ENCODE measurements at places on chromosomes 11 and 22.
A peak's percentile ranks its signal among the peaks of the same experiment; 100 is the strongest.

DNA sequence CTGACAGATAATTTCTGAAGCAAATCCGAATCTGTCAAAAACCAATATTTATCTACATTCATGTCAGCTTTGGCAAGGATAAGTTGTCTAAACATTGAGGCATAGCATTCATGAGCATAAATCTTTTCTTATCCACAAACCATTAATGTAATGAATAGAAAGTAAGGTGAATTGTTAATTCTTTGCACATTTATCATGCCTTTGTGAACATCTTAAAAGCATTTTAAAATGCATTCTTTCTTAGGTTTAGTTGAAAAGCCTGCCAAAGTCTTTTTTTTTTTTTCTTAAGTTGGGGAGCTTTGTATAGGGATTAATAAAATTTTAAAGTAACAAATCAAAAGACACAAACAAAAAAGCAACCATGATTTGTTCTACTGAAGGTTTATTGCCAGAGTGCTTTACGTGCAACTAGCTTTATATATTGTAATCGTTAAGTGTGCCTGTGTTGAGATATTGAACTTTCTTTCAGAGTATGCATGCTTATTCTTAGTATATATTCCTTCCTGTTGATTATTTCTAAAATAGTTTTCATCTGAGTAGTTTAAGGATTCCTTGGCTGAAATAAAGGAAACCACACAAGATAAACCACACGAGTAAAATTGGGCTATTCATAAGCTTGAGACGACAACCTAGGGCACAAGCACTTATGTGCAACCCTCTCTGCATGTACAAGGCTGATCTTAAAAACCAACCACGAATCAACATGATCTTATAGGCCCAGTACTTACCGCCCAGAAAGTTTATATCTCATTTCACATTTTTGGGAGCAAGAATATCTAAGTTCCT, 1110.9 kb upstream of the CNTN5 start:
- no peak for DNase-seq

GRCh38 chr11:27296497-27296896, 66.5 kb downstream of the CCDC34 start:
- DNase-seq: no peak

DNA sequence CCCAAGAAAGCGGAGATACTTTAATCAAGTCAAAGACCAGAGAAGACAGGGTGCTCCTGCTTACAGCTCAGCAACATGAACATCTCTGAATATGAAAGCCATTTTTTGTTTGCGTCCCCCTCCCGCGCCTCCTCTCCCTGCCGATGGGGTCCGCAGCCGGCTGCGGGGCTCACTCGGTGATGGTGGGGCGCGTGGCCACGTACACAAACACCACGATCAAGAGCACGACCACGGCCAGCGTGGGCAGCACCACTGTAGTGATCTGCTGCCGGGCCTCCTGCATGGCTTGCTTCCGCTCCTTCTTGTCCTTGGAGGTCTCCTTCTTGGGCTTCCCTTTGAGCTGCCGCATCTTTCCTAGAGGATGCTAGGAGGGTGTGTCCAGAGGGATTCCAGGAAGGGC, 64.3 kb downstream of the SMCO4 start:
- no peak for DNase-seq

GRCh38 chr11:117704395-117705100, 92.5 kb downstream of the DSCAML1 start:
- DNase-seq: no peak

GRCh38 chr22:26033071-26033470, 136.2 kb upstream of the SEZ6L start:
- DNase-seq: no peak

GRCh38 chr11:66051766-66052663, at the start of gene SF3B2:
Gene SF3B2, plus strand, starts transcription at chr11:66052364. Its CDS starts 21 bp downstream, at chr11:66052385.
- peak; percentile 88 for DNase-seq

GRCh38 chr11:46363455-46364005, 16.3 kb downstream of the DGKZ start:
- no peak for DNase-seq

DNA sequence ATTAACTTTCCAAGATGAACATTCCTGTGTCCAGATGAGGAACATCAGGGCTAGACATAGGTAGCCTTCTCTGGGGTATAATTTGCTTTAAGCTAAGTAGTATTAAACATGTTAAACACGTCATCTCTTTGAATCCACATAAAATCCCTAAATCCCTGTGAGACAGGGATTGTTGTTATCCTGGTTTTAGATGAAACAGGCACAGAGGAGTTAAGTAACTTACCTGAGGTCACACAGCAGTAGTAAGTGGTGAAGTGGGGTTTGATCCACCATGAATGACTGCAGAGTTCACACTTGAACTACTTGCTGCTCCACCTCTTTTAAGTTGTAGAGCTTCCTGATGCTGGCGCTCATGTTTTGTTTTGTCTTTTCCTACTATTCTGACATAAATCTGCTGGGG, 82.6 kb upstream of the NNMT start:
- no peak for DNase-seq

DNA sequence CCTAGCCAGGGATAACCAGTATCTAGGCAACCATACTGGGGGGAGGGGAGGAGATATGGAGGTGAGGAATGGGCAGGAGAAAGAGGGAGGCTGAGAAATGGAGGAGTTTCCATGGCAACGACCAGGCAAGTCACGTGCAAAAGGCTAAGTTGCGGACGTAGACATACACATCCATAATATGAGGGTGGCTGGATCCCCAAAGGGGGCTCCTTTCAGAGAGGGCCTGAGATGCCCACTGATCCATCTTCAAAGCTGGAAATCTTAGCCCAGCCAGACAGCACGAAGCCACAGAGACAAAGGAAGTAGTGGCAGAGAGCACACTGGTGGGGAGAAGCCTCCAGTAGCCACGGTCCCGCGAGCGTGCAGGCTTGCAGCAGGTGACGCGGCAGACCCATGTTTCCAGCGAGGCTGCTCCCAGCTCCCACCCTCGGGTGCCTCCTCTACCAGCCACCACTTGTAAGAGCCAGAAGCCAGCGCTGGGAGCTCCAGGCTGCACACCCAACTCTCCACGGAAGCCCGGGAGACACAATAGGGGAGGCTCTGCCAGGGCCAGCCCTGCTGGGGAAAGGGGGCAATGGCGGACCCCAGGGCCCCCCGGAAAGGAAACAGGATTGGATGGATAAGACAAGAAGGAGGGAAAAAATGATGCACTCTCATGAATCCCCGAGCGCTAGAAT, 938 bp downstream of the FXYD6 start:
- no peak for DNase-seq

- no peak for DNase-seq
These were observed at the start of gene PATZ1 for GRCh38 chr22:31346255-31346732. Gene PATZ1, minus strand, starts transcription at chr22:31346346. Its CDS starts 744 bp downstream, at chr22:31345602.

GRCh38 chr11:132263241-132263640, 892.8 kb downstream of the NTM start:
- no peak for DNase-seq

DNA sequence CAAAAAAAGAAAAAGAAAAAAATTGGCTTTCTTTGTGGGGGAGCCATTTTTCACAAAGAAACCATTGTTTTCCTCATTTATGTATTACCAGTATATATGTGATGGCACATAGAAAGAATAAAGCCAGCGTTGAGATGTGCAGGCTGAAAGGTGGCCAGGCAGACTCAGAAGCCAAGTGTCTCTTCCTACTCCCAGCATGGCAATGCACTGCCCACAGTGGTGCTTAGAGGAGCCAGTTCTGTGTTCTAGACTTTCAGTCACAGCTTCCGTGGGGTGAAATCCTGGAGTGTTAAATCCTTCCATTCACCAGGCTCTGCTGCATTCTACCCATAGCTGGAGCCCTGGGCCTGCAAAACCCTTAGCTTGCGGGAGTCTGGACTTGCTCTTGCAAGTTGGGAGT, 18.9 kb downstream of the SNAP29 start:
- DNase-seq: no peak

DNA sequence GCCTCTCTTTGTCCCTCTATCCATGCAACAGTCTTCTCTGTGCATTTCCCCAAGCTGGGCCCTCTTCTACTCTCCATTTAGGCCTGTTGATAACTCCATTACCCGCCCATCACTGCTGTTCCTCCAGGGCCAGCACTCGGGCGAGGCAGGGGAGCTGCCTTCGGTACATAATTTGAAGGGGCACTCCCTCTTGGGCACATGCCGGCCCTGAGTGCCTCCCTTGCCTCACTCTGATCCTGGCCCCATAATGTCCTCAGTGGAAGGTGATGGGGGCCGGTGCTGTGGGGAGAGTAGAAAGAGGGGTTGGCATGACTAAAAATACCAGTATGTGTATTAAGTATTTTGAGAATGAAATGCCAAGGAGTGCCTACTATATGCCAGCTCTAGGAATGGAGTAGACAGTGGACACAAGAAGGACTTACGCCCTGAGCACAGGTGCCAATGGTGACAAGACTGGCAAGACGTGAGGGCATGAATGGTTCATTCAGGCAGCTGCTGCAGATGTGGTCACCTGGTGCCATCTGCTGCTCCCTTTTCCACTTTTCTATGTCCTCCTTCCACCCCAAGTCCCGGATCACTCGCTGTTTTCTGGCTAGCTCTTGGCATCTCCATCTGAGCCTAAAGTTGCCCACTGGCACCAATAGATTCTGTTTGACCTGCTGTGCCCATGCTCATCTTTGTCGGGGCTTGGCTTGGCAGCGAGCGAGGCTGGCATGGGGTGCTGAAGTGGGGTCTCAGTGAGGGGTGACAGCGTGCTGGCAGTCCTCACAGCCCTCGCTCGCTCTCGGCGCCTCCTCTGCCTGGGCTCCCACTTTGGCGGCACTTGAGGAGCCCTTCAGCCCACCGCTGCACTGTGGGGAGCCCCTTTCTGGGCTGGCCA, 22.6 kb downstream of the TMEM218 start:
- DNase-seq: no peak

DNA sequence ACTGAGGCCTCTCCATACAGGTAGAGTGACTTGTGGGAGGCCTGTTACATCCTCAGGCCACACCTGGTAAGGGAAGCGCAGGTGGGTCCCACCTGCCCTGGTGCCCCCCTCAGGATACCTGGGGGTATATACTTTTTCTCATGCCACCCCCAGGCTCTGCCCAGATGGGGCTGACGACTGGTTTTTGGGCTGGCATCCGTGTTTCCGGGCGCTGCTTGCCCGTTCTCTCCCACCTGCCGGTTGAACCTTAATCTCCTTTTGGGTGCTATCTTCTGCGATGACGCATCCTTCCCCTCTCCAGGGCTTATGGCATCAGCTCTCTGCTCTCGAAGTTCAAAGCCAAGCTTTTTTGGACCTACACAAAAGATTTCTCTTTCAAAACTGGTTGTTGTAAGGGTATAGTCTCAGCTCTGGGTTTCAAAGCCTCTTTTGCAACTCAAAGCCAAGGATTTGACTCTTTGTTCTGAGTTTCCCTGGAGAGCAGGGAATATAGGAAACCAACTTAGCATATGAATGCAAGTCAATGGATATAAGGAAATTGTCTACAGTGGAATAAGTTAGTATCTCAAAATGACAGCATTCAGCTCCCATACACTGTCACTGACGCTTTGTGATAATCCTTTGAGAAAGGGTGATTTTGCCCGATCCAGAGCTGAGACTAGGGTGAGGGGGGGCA, 8.6 kb upstream of the LRRC10B start:
- no peak for DNase-seq

- no peak for DNase-seq
These were observed 7.6 kb upstream of the OR52K2 start for GRCh38 chr11:4441515-4441914.

GRCh38 chr22:18021431-18021830, 2.9 kb downstream of the MICAL3 start:
- no peak for DNase-seq

GRCh38 chr11:112320668-112321067, 60.0 kb upstream of the PLET1 start:
- DNase-seq: peak; percentile 51

DNA sequence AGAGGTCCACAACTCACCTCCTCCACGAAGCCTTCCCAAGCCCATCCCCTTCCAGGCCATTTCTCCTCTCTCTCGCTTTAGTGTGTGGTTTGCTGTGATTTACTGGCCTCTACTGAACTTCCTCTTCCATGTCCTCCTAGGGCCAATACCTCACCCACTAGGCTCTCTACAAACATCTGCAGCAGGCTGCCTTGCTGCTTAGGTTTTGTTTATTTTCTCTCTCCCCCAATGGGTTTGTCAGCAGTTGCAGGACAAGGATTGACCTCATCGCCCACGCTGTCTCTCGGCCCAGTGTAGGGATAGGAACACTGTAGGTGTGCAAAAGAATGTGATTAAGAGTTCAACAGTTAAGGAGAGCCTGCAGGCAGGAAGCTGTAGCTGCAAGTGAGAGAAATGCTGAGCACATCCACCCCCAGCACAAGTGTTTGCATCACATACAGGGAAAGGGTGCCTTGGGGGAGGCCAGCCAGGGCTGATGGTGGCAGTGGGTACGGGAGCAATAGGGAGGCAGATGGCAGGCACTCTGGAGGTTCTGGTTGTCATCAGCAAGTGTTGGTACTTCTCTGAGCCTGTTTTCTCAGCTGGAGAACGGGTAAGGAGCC, 1.4 kb downstream of the PC start:
- no peak for DNase-seq

DNA sequence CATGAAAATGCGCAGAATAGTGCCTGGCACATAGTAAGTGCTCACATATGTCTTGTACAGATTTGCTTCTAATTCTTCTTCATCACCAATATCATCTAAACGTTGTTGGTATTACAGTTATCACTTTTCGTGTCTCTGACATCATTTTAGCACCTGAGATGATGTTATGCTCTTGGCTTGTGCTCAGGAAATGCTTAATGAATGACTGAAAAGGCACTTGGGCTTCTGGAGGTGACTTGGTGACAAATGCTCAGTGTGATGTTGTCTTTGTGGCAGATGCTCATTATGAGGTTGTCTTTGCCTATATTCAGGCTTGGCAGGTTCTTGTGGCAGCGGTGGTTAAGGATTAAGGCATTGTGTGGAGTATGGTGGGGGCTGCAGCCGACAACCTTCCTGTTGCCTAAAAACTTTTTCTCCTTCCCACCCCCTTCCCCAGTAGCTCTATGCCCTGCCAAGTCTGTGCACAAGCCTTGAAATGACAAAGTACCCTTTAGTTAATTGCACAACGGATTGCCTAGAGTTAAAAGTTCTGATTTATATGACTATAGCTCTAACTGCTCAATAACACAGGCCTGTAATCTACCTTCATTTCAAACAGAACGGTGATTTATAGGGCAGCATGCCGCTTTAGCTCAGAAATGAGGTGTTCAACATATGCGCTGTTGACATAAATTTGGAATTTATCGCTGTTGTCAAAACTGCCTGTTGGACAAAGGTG, 82.5 kb downstream of the ZBTB16 start:
- no peak for DNase-seq

- no peak for DNase-seq
These were observed 38.6 kb upstream of the SOX6 start for GRCh38 chr11:16394947-16395346.

GRCh38 chr11:17002543-17002942, 11.7 kb downstream of the PLEKHA7 start:
- DNase-seq: no peak

- no peak for DNase-seq
These were observed 189.9 kb downstream of the ARHGAP42 start for GRCh38 chr11:100876815-100877520.

DNA sequence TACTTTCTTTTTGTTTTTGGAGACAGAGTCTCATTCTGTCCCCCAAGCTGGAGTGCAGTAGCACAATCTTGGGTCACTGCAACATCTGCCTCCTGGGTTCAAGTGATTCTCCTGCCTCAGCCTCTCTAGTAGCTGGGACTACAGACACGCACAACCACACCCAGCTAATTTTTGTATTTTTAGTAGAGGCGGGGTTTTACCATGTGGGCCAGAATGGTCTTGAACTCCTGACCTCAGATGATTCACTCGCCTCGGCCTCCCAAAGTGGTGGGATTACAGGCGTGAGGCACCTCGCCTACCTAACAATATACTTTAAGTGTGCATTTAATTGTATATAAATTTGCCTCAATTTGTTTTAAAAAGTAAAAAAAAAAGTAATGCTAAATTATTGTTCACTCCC, 38.4 kb downstream of the GRK3 start:
- no peak for DNase-seq
